Head of caudate nucleus (tissue), 42 donors: ENCODE measurements at places on chromosomes 1 and 21.

DNA sequence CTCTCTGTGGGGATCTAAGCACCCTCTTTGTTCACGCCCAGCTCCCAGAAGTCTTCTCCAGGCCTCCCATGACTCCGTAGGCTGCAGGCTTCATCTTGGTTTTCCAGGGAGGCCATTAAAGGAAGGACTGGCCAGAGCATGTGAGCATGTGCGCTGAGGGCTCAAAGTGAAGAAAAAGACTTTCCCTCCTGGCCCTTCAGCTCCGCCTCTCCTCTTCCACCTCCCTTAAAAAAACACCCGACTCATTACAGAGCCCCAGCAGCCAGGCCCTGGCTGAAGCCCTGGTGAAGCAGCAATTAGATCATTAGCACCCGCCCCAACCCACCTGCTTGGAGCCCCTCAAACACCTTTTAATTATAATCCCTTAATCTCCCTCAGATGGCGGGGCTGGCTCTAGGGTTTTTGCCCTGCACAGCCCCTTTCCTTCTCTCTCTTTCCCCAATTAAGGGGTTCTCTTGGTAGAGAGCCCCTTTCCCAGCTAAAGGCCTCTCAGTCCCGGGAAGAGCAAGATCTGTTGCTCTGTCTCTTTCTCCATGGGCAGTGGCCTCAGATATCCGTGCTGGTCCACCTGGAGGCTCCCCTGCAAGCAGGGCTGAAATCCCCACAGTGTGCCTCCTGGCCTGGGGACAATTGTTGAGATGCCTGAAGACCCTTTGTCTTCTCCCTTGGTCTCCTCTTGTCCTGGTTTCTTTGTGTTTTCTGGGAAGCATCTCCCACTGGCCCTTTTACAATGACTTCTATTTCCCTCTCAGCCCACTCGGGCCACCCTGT, 30.5 kb downstream of the RHBG start:
- DNase-seq = no peak

DNA sequence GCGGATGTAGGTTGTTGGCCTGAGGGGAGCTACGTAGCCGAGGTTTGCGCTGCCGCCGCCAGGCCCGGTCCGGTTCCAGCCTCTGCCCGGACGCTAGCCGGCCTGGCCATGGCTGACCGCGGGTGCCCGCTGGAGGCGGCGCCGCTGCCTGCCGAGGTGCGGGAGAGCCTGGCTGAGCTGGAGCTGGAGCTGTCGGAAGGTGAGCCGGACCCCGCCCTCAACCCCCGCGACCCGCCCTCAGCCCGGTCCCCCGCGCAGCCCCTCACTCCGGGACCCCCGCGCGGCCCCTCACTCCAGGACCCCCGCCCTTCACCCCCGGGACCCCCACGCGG, 299 bp downstream of the DIP2A start:
- DNase-seq = no peak

DNA sequence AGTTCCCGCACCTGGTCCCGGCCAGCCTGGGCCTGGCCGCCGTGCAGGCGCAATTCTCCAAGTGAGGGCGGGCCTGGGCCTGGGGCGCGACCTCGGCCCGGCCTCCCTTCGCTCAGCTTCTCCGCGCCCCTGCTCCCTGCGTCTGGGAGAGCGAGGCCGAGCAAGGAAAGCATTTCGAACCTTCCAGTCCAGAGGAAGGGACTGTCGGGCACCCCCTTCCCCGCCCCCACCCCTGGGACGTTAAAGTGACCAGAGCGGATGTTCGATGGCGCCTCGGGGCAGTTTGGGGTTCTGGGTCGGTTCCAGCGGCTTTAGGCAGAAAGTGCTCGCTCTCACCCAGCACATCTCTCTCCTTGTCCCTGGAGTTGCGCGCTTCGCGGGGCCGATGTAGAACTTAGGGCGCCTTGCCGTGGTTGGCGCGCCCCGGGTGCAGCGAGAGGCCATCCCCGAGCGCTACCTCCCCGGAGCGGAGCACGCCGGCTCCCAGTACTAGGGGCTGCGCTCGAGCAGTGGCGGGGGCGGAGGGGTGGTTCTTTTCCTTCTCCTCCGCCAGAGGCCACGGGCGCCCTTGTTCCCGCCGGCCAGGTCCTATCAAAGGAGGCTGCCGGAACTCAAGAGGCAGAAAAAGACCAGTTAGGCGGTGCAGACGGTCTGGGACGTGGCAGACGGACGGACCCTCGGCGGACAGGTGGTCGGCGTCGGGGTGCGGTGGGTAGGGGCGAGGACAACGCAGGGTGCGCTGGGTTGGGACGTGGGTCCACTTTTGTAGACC, 1.2 kb downstream of the OLIG1 start:
- peak; percentile 46 for DNase-seq

DNA sequence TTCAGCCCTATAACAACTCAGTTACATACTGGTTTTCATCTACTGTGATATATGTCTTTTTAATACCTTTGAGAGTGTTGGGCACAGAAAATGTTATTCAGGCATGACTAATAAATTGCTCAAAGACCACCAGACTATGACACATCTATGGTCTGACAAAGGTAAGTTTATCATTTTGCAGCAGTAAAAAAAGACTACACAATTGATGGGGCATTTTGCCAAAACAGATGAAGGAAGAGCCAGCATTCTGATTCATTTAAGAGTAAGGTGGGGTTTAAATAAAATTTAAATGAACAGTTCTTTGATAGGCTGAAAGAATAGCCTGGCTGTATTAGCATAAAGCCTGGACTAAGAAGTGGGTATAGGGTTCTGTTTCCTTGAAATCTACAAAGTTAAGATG, 8.8 kb upstream of the RNPC3 start:
- DNase-seq = no peak

DNA sequence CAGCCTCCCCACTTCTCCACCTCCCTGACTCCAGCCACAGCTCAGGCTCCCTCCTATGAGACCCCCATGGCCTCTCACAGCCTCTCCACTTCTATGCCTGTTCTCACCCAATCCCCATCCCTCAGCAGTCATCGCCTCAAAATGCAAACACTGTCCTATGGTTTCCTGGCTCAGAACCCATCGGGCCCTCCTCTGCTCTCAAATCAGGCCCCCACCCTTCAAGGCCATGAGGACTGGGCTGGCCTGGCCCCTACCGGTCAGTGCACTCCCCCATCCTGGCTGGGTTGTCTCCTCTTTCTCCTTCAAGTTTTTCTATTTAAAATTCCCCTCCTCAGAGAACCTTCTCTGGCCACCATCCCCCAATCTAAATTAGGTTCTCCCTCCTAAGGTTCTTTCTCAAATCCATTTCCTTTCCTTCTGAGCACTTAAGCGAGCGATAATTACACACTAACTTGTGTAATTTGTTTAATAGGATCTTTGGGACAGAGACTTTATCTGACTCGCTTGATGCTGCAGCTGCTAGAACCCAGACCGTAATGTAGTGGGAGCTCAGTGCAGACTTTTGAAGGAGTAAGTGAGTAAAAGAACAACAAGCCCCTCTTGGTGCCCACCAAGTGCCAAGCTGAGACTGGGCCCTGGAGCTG, 347.2 kb downstream of the MATN1 start:
- DNase-seq = no peak

DNA sequence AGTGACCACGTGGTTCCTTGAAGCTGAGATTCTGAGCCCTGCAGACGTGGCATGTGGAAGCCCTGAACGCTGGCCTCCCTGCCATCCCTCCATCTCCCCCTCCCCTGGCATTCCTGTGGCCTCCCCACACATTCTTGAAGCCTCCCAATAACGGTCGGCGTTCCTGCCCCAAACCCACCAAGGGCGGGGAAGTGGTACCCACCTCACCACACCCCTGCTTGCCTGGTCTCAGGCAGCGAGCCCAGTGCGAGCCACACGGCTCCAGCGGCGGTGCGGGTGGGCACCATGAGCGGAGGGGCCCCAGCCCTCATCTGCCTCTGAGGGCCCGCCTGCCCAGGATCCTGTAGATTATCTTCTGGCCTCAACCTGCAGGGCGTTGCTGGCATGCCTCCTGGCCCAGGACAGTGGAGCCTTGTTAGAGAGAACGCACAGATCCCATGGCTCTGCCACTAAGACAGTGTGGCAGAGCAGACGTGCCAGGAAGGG, 20.6 kb upstream of the PRELP start:
- DNase-seq = no peak

DNA sequence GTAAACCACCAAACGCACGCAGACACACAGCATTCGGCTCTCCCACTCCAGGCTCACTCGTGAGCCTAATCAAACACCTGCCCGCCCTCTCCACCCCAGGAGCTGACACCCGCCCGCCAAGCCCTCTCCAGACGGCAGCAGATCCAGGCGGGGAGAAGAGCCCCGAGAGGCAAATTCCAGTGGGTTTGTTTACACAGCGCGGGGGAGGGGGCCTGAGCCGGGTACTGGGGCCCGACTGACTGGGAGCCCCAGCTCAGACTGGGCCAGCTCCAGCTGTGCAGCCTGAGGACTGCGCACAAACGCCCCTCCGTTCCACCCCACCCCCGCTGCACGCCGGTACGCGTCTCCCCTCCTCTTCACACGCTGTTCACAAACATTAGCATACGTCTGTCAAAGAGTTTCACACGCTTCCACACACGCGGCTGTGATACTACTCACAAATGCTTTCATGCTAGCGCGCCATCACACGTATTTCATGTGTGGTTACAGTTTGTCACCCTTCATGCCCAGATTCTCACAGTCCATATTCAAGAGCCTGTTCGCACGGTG, 1.0 kb upstream of the EFNA1 start:
- DNase-seq = peak; percentile 81
